Esophagus squamous epithelium (tissue), 5 donors: ENCODE measurements at places on chromosomes 11 and 22.

DNA sequence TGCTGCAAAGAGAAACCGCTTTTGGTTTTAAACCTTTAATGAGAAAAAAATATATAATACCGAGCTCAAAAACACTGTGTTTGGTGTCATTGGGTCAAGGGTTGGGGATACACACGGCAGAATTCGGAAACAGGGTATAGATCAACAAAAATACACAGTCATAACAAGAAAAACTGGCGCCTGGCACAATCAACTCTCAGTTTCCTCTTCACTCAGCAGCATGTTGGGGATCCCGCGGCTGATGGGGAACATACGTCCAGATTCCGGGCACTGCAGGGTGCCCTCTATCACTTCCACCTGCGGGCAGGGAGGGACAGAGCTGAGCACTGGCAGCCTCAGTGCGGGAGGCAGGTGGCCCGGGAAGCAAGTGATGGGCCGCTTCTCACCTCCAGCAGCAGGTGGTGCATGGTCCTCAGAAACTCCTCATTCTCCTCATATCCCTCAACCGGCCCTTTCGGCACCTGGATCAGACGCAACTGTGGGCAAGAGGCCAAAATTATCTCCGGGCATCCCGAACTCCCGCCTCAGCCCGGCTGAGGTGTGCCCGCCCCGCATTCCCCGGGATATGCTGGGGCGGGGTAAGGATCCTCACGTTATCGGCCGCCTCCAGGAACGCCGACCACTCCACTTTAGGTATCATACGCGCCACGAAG lies 561 bp downstream of the TRMT112 start:
- DNase-seq: no peak

- DNase-seq: no peak
Measured at GRCh38 chr11:103222806-103223205, 113.6 kb downstream of the DYNC2H1 start.

DNA sequence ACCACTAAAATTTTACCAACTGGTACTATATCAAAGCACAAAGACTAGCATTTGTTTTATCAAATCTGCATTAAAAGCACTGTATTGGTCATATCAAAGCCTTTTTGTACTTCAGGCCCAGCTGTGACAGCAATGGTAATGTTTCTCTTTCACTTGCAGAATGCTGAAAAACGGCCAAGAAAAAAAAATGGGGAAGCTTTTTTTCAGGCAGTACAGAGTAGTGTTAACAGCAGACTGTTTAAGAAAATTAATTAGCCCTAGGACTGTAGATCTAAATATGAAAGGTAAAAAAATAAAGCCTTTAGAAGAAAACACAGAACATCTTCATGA lies 33.3 kb downstream of the DENND5A start:
- DNase-seq: no peak

DNA sequence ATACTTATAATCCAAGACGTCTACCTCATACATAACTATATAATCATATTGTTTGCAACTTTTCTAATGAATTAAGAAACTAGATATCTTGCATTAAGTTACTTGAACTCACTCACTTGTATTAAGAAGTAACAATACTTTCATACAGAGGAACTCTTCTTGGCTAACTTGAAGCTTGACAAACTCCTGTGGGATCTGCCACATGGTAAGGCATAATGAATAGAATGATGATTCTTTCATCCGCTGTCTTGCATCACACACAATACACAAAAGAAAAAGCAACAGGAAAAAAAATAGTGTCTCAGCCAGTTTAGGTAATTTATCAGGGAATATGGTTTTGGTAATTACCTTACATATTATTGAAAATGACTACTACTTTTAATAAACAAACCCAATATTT lies 79.8 kb downstream of the PGR start:
- no peak for DNase-seq

- no peak for DNase-seq
Measured at GRCh38 chr22:48192920-48193319, 1430.5 kb downstream of the TBC1D22A start.

GRCh38 chr11:12848413-12848812 lies 160.7 kb upstream of the RASSF10 start:
- DNase-seq: no peak

DNA sequence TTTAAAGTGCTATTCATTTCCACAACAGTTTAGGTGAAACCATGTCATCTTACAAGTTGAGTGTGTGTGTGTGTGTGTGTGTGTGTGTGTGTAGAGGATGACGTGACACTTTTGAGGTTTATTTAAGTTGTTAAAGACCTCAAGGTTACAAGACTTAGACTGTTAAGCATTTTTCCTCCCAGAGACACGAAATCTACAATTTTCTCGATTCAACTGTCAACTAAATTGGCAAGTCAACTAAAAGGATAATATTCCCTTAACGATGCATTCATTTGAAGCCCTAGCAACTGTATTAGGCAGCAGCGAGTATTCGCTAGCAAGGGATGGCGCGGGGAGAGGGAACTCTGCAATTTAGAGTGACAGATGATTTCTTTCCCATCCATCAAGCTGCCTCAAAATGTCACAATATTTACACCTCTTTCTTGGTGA lies 17.6 kb upstream of the BDNF start:
- no peak for DNase-seq

- DNase-seq: no peak
Measured at GRCh38 chr11:73374151-73374550, 2.0 kb upstream of the RELT start.

GRCh38 chr11:129131316-129131715 lies 60.8 kb downstream of the ARHGAP32 start:
- DNase-seq: no peak

GRCh38 chr11:97607291-97608000 lies 1217.6 kb downstream of the JRKL start:
- no peak for DNase-seq
